ENCODE measurements at places on chromosomes 2 and 18. TPM values are rescaled to one million over a fixed set of nuclear protein-coding genes. Genes with fewer than 3 reads are reported as not detected.

DNA sequence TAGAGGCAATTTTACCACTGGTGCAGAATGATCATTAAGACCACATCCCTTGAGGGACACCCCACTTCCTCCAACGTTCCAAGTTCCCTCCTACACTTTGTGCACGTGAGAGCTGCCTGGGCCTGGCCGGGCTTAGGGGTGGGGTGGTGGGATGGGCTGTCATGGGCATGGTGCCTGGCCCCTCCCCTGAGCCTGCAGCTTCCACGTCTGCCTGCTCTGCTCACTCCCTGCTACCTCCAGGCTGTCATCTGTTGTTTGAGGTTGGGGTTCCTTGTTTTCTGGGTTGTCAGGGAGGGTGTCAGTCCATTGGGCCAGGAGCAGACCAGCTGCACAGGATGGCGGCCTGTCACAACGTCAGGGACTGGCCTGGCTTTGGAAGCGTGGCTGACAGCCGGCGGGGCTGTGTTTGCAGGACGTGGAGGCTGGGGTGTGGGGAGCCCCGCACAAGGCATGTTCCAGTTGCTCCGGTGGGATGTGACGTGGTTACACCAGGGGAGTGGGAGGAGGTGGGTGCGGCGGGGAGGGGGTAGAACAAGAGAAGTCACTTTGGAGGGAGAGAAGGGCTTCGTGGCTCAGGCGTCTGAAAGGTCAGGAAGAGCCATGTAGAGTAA lies 72.3 kb downstream of the RTP5 start:
- DNase-seq, result no peak
- H3K27ac ChIP-seq, result no peak overlapping the region
- peaks cover 17% of the 10 kb centered on the region for H3K4me1 ChIP-seq
- H3K36me3 ChIP-seq, result no peaks in the 10 kb centered on the region
- H3K4me3 ChIP-seq, result no peak overlapping the region
- peaks cover 7% of the 10 kb centered on the region for H3K27me3 ChIP-seq

DNA sequence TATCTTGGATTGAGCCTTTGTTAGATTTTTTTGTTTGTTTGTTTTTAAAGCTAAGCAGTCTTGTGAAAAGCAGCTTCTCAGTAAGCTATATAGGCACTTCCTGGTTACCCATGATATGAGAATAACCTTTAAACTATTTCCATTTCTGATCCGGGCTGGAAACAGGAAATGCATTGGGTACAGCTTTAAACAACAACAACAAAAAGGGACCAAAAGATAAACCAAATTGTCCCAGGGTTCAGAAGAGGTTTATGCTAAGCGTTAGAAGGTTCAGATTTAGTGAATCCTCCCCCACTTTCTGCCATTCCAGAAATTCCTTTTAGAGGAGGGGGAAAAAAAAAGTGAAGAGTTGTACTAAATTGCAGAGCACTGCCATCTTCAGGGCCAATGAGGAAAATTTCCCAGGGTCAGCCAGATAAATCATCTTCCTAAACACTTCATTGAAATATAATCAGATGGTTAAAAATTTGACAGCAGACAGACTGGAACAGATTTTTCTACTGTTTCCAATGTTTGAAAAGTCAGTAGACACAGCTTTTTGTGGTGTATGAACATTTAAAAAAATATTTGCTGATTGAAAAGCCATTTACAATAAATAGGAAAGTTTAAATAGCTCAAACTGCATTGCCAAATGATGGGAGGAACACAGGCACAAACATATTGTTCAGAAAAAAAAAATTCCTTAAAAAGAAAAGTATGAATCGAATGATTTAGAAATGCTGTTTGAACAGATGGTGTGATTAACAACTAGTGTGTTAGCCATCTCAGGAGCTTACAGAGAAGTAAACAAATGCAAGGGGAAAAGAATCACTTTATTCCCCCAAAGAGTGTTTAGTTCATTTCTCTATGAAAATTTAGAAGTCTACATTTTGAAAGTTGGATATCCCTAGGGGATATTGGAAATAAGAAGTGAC lies 189.9 kb upstream of the TANK start:
- peak overlapping the region; percentile 62 for H3K4me3 ChIP-seq
- H3K27ac ChIP-seq, result no peak overlapping the region
- no peaks in the 10 kb centered on the region for H3K36me3 ChIP-seq
- peak; percentile 80 for DNase-seq
- H3K27me3 ChIP-seq, result no peaks in the 10 kb centered on the region

- no peak overlapping the region for H3K4me3 ChIP-seq
- H3K27ac ChIP-seq, result no peak overlapping the region
- no peak for DNase-seq
- H3K27me3 ChIP-seq, result peaks cover 36% of the 10 kb centered on the region
These were observed 32.7 kb downstream of the YPEL5 start for GRCh38 chr2:30179536-30179935.

GRCh38 chr2:75094405-75094804 lies 104.9 kb downstream of the TACR1 start:
- H3K27ac ChIP-seq, result no peak overlapping the region
- peaks cover 20% of the 10 kb centered on the region for H3K4me1 ChIP-seq
- DNase-seq, result no peak
- no peak overlapping the region for H3K4me3 ChIP-seq
- no peaks in the 10 kb centered on the region for H3K27me3 ChIP-seq

GRCh38 chr2:216837740-216838139 lies 22.1 kb downstream of the TNP1 start:
- 0 out of 2 replicates have a peak, but pooled peaks cover 2% of the 10 kb centered on the region for H3K27me3 ChIP-seq
- H3K4me3 ChIP-seq, result no peak overlapping the region
- H3K36me3 ChIP-seq, result no peaks in the 10 kb centered on the region
- H3K4me1 ChIP-seq, result no peaks in the 10 kb centered on the region

DNA sequence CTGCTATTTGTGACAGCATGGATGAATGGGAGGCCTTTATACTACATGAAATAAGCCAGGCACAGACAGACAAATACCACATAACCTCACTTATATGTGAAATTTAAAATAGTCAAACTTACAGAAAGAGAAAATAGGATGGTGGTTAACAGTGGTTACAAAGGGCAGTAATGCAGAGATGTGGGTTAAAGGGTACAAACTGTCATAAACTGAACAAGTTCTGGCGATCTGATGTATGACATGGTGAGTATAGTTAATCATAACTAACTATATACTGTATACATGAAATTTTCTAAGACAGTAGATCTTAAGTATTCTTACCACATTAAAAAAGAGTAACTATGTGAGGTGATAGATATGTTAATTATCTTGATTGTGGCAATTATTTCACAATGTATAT lies 558.1 kb upstream of the ZNF804A start:
- no peak overlapping the region for H3K27ac ChIP-seq
- H3K4me1 ChIP-seq, result no peaks in the 10 kb centered on the region
- no peaks in the 10 kb centered on the region for H3K36me3 ChIP-seq
- no peak overlapping the region for H3K4me3 ChIP-seq

Gene LINC00305
- not detected for polyA plus RNA-seq

All from HepG2 (cell line).